ENCODE measurements at places on chromosomes 4 and X. TPM values are rescaled to one million over a fixed set of nuclear protein-coding genes. Genes with fewer than 3 reads are reported as not detected.

DNA sequence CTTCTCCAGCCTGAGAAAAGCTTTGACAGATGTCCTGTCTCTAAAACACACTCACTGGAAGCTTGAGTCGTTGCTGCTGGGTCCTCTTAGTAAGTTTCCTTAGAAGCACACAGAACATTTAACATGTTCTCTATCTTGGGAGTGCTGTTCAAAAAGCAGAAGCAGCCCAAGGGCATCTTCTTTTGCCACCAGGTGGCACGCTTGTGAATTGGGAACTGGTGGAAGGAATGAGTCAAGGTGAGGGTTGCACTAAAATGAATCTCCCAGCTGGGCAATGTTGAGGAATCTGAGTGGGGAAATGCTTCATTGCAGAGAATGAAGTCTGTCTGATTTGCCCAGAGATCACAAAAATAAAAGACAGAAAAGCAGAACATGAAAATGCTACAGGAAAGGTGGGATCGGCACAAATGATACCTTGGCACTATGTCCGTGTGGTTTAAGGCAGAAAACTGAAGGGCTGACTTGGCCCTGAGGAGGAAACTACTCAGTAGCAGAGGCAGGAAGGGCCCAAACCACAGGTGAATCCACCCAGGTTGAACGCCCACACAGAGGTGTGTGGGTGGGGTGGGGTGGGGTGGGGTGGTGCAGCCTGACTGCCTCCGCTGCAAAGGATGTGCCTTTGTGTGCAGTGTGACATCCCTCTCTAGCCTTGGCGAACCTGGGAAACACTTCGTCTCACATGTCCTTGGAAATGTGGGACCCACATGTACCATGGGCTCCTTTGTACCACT is 26.0 kb downstream of the KIT start:
- DNase-seq = no peak

DNA sequence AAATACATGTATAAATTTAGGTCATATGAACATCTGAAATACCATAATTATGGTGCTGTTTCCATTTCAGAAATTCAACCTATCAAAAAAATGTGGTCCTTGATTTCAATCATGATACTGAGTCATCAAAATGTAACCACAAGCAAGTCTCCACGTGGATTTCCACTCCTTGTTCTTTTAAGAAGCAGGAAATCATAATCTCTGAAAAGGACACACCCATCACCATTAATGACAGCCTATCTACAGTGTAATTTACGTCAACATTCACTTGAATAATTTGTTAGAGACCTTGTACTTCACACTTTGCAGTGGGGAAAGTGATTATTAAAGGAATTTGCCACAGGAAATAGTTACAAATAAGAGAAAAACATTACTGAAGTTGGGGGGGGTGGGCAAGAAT is 17.7 kb upstream of the SLC7A11 start:
- DNase-seq = no peak

The GAGE2A gene
- polyA plus RNA-seq = not detected

DNA sequence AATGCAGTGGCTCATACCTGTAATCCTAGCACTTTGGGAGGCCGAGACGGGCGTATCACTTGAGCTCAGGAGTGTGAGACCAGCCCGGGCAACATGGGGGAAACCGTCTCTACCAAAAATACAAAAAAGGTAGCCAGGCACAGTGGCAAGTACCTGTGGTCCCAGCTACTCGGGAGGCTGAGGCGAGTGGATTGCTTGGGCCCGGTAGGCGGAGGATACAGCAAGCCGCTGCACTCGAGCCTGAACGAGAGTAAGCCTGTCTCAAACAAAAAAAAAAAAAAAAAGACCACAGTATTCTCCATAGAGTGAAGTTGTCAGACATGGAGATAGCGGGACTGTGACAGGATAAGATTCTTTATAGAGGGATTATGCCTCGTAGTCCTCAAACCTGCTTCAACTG is 76.1 kb upstream of the SH3RF1 start:
- no peak for DNase-seq

DNA sequence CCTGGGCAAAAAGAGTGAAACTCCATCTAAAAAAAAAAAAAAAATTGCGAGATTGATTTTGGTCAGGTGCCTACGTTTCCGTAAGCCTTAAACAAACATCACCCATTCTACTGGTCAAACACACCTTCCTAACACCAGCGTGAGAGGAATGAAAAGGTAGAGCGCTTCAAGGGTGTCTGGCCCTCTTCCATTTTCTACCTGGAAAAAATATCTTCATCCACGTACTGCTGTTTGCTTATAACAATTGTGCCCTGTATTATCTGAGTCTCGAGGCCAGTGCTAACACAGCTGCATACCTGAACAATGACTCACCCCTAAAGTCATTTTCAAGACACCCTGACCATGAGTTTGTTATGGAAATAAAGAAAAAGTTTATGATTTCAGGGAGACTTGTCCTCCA is 13.9 kb downstream of the TMSB4X start:
- DNase-seq = no peak

DNA sequence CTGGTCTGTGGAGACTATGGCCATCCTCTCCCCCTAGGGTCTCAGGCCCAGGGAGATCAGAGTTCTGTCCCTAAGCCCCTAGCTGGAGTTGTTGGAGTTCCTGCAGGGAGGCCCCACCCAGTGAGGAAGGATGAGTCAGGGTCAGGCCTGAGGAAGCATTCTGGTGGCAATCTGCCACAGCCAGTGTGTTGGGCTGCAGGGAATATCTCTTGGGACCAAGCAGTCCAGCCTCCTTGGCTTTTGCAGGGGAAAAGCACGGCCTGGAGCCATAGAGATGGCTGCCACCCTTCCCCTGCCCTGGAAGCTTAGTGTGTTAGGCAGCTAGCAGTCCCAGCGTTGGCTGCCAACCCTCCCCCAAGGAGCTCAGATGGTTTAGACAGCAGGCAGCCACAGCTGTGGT is 202.4 kb downstream of the RTL9 start:
- DNase-seq = peak; percentile 26

The PAGE2 gene
- not detected for polyA plus RNA-seq

The IL1RAPL2 gene
- polyA plus RNA-seq = not detected

- no peak for DNase-seq
Measured at GRCh38 chrX:103941201-103941975, 21.0 kb upstream of the TMSB15B start.

- DNase-seq = no peak
Measured at GRCh38 chrX:362937-363620, 23.6 kb downstream of the PPP2R3B start.

- DNase-seq = no peak
Measured at GRCh38 chr4:11720292-11720691, 291.6 kb upstream of the HS3ST1 start.

GRCh38 chrX:12987900-12988594 is 13.1 kb downstream of the TMSB4X start:
- no peak for DNase-seq

GRCh38 chr4:174215961-174216680 is 67.3 kb downstream of the FBXO8 start:
- no peak for DNase-seq

- DNase-seq = no peak
Measured at GRCh38 chrX:136496186-136496763, 1.1 kb upstream of the HTATSF1 start.

The AMBN gene
- 0.05 TPM for polyA plus RNA-seq

DNA sequence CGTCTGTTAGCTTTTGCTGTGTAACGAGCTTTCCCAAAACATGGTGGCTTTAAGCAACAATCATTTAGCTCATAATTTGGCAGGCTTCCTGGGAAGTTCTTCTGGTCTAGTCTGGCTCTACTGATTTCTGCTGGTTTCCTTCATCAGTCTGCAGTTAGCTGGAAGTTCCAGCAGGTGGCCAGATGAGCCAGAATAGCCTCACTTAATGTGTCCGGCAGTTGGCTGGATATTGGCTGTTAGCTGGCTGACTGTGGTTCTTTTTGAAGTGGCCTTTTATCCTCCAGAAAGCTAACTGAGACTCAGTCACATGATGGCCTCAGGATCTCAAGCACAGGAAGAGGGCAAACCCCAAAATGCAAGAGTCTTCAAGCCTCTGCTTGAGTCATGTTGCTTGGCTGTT is 34.9 kb downstream of the FTHL17 start:
- peak; percentile 46 for DNase-seq

GRCh38 chrX:10030570-10030969 is 63.4 kb downstream of the CLDN34 start:
- DNase-seq = no peak

DNA sequence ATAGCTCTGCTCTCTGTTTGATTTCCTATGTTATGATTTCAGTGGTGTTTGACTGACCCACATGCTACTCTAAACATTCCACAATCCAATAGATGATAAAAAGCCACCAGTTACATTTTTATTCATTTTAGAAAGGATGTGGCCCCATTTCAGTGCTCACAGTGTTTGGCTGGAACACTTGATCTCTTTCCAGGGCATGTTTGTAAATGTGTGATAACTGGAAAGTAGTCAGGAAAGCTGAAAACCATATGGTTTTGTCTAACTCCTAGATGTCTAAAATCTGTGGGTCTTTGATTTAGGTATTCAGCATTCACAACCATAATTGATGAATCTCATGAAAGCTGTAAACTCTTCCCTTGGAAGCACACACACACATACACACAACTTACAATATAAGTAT is 904.9 kb upstream of the AGA start:
- no peak for DNase-seq

The TMEM184C gene
- polyA plus RNA-seq = 2.2 TPM

- DNase-seq = no peak
Measured at GRCh38 chr4:157502656-157503055, 282.1 kb downstream of the GRIA2 start.

The XAGE1A gene
- polyA plus RNA-seq = not detected

- DNase-seq = no peak
Measured at GRCh38 chr4:59671037-59671436, 1529.1 kb upstream of the ADGRL3 start.

DNA sequence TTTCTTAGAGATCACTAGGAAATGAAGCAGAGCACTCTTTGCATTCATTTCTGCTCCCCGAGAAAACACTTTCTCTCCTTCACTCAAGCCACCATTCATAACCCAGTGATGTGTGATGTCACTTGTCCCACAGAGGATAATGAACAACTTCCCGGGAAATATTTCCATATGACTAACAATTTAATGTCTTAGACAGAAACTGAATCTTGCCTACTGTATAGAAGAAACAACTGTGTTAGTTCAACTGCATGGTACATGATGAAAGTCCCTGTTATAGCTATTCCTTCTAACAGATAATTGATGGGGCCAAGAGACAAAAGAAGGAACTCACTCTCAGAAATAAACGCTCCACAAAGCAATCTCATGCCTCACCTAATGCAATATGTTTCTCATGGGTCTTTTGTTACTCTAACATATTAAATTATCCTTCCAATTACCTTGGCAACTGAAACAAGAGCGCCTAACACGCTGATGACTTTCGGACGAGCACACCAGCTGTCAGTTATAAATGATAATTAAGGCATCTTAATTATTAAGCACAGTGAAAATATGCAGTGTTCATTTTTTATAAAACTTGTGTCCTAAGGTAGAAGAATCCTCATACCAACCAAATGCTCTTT is 113.7 kb upstream of the TLR3 start:
- DNase-seq = no peak

The EMCN gene
- 4.6 TPM for polyA plus RNA-seq

The PABPC1L2A gene
- not detected for polyA plus RNA-seq

- DNase-seq = no peak
Measured at GRCh38 chrX:71626576-71626975, 8.3 kb upstream of the CXCR3 start.

The SUPT20HL2 gene
- polyA plus RNA-seq = not detected

DNA sequence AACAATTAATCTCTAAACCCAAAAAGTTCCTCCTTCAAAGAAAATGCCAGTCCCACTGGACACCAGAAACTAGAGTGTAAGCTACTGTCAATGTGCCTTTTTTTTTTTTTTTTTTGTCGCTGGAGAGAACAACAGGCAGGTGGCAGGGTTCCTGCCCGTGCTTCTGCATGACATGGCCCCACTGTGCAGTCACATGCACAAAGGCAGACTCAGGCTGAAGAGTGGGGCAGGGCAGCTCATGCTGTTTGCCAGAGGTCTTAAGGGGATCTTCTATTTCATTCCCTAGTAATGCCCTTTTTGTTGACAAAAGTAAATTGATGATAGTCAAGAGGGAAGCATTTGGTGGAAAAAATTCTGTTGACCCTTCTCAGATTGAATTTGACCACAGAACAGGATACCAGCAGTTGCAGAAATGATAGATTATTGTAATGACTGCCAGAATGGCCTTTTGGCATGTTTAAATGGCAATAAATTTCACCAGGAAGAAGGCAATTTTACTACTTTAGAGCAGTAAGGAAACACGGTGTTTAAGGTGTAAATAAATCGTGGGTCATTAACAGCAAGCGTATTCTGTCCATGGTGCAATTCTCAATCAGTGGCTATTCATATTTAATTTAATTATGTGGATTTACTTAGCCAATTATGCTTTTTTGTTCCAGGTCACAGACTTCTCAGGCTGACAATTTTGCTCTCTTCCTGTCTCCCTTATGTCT is 80.9 kb downstream of the NKX6-1 start:
- no peak for DNase-seq

GRCh38 chrX:68833855-68834331 is 5.1 kb downstream of the EFNB1 start:
- no peak for DNase-seq

The HSFX4 gene
- polyA plus RNA-seq = 0.09 TPM

The HMGB2 gene
- polyA plus RNA-seq = 28.2 TPM

- DNase-seq = no peak
Measured at GRCh38 chrX:150919401-150919800, 20.9 kb upstream of the CD99L2 start.
